ENCODE measurements at places on chromosomes 2 and 18. TPM values are rescaled to one million over a fixed set of nuclear protein-coding genes. Genes with fewer than 3 reads are reported as not detected.

The GRP gene
- total RNA-seq, result not detected

The PLGLB1 gene
- total RNA-seq, result 1.4 TPM

The CYRIA gene
- total RNA-seq, result 38.5 TPM

The COBLL1 gene
- 13.4 TPM for total RNA-seq

The DNAJC5G gene
- not detected for total RNA-seq

The SLC16A14 gene
- 0.23 TPM for total RNA-seq

The RIT2 gene
- total RNA-seq, result not detected

The CCDC141 gene
- total RNA-seq, result 2.0 TPM

The NCL gene
- total RNA-seq, result 540 TPM

- DNase-seq, result no peak
Observed at GRCh38 chr18:51236225-51236624, 38.7 kb upstream of the MEX3C start.

- no peak for DNase-seq
Observed at GRCh38 chr2:227862227-227862740, 9.1 kb upstream of the DAW1 start.

DNA sequence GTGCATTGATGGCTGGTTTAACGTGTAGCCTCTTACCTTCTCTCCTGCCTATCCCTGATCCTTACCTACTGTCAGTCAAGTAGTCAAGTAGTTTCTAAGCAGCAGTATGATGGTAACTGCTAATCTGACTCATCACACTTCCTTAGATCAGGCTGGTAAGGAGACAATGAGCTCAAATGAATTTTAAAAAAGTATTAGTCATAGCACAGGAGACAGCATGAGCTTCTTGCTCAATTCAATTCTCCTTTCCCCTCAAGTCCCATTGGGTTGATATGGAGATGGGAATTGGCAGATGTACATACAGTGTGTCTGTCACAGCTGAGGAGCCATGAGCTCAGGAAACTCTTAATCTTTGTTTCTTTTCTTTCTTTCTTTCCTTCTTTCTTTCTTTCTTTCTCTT, 799.7 kb downstream of the LRP1B start:
- no peak for DNase-seq

DNA sequence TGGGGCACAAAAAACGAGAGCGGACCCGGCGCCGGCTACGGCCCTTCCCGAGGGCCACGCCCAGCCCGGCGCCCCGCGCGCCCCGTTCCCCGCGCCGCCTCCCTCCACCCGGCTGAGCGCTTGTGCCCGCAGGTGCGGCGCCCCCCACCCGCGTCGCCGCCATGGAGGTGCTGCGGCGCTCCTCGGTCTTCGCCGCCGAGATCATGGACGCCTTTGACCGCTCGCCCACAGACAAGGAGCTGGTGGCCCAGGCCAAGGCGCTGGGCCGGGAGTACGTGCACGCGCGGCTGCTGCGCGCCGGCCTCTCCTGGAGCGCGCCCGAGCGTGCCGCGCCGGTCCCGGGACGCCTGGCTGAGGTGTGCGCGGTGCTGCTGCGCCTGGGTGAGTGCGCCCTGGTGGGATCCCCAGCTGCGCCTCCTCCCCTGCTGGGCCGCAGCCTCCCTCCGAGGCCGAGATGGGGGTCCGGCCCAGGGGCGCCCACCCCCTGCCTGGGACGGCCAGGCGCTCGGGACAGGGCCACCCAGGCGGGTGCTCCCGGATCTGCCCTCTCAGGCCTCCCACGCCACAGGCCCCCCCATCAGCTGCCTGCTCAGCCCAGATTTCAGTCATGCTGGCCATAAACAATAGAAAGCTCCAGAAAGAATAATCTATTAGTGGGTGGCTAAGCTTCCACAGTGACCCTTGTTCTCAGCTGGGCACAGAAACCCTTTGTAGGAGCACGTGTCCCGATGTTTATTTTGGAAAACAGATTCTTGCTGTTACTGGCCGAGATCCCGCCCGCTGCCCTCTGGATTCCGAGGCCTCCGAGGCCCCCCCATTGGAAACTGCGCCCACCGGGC, 997 bp downstream of the BOK start:
- no peak for DNase-seq

DNA sequence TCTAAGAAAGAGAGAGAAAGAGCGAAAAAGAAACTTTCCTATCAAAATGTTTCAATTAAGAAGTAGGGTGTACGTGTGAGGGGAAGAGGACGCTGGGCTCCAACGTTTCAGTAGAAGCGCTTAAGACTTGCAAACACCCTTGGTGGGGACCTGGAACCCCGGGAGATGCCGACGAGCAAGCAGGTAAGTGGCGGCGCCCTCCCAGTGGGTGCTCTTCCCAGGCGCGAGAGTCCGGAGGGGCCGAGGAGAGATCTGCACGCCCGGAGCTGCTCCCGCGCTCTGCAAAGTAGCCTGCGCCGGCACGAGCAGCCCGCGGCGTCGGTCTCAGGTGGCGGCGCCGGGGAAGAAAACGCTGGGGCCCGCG, 678 bp upstream of the OTX1 start:
- DNase-seq, result no peak

- no peak for DNase-seq
Observed at GRCh38 chr2:182634386-182634785, 81.7 kb upstream of the DNAJC10 start.

- no peak for DNase-seq
Observed at GRCh38 chr2:232668805-232669444, 28.2 kb upstream of the GIGYF2 start.

GRCh38 chr2:160076914-160077313, 14.5 kb upstream of the PLA2R1 start:
- no peak for DNase-seq

DNA sequence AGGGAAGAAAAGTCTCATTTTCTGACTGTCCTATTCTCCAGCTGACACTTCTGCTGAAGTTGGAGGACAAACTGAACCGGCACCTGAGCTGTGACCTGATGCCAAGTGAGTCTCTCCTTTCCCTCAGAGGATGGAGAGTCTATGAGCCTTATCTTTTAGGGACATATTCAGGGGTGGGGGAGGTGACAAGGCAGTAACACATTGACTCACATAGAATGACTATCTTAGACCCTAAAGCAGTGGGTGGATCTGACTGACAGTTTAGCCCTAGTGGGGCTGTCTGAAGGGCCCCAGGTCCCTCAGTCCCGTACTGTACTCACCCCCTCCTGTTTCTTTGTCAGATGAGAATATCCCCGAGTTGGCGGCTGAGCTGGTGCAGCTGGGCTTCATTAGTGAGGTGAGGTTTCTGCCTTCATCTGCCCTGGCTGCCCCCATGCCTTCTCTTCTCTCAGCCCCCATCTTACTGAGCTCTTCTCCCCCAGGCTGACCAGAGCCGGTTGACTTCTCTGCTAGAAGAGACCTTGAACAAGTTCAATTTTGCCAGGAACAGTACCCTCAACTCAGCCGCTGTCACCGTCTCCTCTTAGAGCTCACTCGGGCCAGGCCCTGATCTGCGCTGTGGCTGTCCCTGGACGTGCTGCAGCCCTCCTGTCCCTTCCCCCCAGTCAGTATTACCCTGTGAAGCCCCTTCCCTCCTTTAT, 805 bp upstream of the KRTCAP3 start:
- DNase-seq, result no peak

GRCh38 chr2:162084536-162084935, 10.5 kb upstream of the DPP4 start:
- DNase-seq, result no peak

DNA sequence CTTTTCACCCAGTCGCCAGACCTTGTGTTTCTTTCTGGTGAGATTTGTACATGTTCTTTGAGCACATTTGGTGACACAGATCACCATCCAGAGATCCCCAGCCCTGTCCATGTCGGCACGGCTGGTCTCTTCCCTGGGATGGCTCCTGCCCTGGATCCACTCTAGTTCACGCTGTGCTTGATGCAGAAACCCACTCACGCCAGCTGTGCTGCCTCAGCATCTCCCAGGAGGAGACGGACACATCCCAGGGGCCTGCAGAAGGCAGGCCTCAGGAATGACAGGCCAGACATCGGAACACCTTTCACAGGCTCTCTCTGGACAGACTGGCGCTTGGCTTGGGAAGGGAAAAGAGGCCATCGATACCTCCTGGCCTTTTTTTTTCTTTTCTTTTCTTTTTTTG, 203.6 kb downstream of the ACKR3 start:
- DNase-seq, result no peak

DNA sequence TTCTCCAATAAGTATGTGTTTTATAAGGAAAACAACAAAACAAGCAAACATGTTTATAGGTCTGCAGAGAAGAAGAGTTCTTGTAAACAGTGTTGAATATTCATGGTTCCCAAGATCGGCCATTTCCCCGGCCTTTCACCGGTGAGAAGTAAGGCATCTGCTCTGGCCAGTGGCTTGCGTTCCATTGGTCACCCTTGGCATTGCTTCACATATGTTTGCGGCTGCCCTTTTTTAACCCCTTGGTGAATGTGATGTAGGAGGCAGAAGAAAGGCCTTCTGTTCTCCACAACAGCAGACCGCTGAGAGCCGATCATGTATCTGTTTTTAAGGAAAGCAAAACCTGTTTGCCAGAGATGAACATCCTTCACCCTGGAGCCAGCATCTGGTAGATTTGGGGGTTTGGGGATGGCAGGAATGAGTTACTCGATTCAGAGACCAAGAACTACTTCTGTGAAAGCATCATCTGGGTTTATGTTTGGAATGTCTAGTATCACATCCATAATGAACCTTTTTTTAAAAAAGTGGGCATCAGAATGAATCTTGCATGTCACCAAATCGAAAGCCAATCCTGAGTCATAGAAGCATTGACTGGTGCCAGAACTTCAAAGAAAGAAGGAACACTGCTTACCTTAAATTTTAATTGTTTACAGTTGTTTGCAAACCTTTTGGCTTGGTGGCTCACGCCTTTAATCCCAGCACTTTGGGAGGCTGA, 112.3 kb downstream of the AGAP1 start:
- DNase-seq, result no peak

DNA sequence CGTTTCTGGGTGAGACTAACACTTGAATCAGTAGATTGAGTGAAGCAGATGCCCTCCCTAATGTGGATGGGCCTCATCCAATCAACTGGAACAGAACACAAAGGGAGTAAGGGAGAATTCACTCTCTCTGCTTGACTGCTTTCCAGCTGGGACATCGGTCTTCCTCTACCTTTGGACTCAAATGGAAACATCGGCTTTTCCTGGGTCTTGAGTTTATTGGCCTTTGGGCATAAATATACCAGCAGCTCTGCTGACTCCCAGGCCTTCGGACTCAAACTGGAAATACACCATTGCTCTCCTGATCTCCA, 311.6 kb downstream of the STK39 start:
- no peak for DNase-seq

DNA sequence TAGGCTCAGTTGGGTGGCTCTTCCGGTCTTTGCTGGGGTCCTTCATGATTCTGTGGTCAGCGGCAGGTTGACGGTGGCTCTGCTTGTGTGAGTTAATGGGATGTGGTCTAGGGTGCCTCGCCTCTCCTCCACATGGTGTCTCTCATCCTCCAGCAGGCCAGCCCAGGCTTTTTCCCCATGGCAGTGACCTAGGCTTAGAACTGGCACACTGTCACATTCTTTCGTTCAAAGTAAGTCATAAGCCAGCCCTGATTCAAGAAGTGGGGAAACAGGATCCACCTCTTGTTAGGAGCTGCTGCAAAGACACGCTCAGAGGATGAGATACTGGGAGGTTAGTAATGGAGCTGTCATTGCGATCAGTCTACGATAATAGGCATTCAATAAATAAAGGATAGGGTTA, 46.0 kb upstream of the CTIF start:
- no peak for DNase-seq

- no peak for DNase-seq
Observed at GRCh38 chr2:160932960-160933359, 227.3 kb upstream of the TANK start.

DNA sequence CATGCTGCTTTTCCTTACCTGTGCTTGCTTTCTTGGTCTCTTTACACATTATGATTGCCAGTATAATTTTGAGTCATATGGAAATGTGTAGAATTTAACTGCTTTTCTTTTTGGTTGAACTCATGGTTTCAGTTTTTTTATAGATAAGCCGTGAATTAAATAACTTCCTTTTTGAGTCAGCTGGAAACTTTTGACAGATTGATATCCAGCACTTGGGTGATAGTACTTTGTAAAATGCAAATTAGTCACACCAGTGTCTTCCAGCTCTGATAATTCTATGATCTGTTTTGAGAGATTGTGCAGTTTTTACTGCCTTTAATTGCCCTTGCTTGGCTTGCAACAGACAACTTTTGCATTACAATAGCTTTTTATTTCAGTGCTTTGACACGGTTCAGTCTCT, 86.4 kb downstream of the NCOA1 start:
- DNase-seq, result peak; percentile 9

- DNase-seq, result no peak
Observed at GRCh38 chr18:74692367-74693013, 94.8 kb downstream of the ZNF407 start.

DNA sequence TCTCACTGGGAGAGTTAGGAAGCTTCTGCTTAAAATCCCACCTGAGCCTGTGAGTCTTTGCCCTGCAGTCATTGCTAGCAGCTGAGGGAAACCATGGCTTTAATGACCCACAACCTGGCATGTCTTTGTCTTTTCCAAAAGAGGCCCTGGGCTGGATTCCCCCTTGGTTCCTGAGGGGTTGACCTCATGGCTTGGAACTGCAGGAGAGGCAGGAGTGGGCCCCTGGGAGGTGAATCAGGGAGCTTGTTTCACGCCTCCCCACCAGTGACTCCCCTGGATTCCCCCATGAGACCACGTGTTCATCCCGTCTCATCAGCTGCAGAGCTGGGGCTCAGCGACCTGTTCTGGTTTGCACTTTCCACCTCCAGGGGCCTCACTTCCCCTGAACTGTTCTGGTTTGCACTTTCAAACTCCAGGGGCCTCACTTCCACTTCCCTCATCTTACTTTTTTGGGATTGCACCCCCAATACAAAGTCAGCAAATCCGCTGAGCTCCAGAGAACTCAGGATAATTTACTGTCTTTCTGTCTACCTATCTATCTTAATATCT, 58.5 kb upstream of the TMEM18 start:
- DNase-seq, result no peak

DNA sequence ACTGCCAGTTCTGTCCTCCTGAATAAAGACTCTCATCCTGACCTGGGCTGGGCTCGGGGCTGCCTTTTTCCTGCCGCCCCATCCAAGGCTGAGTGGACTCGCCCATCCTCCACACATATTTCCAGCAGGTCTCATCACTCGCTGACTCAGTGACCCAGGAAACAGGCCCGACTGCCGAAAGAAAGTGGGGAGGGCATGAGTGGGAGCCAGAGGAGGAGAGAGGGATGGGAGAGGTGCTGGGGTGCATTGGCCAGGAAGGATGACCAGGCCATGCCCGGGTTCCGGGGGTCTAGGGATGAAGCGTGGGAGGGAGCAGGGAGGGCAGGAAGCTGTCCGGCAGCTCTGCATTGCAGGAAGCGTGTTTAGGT, 66.7 kb downstream of the TWIST2 start:
- DNase-seq, result no peak

DNA sequence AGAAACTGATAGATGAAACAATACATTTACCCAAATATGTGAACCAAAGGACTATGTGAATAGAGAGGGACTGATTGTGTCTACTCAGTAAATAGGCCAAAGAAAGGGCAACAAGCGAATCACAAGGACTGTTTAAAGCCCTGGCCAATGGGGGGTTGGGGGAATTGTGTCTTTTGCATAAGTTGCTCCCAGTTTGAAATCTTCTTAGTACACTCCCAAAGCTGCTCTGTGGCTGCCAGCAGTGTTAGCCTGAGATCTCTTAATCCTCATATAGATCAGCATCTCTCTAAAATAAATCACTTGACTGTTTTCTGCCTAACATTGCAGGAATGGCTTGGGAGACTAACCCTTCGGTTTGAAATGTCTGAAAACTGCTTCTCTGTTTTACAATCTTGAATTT, 236.4 kb downstream of the PLCL1 start:
- no peak for DNase-seq

- DNase-seq, result no peak
Observed at GRCh38 chr2:85409845-85410583, at the start of gene CAPG. CAPG (minus strand) TSS chr2:85410366; CDS start chr2:85402145, 8,221 bp downstream.

All from natural killer cell (primary cell).